Right renal cortex interstitium (tissue), 3 donors: ENCODE measurements at places on chromosomes 3 and 15. TPM values are rescaled to one million over a fixed set of nuclear protein-coding genes. Genes with fewer than 3 reads are reported as not detected.

The COL6A5 gene
- 0.07 TPM for polyA plus RNA-seq

The SCN11A gene
- 0.85 TPM for polyA plus RNA-seq

The TGM5 gene
- polyA plus RNA-seq, result not detected

DNA sequence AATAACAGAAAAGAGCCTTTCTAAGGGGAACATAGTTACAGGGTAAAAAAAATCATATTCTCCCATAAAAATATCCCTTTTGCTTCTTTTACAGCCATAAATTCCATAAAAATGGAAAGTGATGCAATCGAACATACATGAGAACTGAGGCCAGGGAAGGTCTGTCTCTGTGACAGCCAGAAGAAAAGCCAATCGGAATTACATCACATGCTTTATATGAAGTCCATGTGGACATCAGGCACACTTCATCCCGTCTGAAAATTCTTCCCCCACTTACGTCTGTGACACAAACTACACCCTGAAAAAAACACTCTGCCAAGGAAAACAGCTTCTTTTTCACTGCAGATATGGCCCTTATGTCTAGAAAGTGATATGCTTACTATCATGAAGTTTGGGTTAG is 323.5 kb downstream of the ERC2 start:
- no peak for DNase-seq

DNA sequence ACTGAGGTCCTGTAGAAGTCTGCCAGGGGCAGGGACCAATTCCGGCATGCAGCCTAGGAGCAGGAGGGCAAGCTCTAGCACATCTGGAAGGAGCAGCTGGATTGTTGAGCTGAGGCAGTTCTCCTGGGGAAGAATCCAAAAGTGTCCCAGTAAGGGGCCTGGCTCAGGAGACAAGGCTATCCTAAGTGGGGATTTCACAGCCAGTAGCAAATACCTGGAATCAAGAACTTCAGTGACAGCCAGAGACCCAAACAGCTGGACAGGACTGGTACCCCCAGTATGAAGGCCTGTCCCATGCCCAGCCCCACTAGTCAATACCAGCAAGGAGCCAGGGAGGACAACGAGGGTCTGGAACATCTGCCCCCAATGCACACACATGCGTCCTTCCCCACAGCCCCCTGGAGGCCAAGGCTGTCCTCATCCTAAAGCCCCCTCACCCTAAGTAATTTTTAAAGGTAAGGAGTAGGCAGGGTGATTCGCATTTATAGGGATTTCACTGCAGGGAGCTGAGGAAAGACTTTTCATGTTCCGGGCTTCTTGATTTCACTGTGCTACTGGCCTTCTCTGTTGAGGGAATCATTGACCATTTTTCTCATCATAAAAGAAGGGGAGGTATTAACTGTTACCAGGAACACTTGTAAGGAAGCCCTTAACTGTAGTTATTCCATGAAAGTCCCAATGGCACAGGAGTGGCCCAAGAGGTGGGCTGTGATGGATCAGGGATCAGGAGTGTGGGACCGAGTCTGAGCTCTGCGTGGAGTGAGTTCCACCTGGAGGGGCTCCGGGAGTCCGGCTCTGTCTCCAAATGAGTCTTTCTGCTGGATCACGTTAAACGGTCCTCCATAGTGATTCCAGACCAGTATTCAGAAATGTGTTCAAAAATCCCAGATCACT is 2.6 kb upstream of the CHSY1 start:
- DNase-seq, result no peak

DNA sequence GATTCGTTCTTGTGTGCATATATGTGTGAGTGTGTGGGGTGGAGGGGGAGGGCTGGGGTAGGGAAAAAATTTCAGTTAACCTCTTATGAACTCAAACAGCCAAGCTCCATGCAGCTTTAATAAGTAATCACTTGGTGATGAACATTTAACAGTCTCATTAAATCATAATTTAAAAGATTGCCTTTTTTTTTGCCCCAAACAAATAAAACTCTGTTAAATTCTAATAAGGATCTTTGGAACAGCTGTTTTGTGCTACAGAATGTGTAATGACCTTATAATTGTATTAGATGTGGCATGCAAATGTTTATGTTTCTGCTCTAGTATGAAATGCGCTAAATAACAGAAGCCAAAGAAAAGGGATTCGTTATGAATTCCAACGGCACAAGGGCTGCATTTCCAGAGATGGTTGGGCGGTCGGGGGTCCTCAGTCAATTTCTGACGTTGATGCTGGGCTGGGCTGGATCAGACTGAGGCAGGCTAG is 80.0 kb upstream of the RORA start:
- peak; percentile 19 for DNase-seq

The XCR1 gene
- polyA plus RNA-seq, result 0.12 TPM

The MESP2 gene
- polyA plus RNA-seq, result 0.58 TPM

The EFHB gene
- polyA plus RNA-seq, result 5.2 TPM

- no peak for DNase-seq
Observed at GRCh38 chr3:193732827-193733226, 139.8 kb downstream of the OPA1 start.

The ADGRG7 gene
- polyA plus RNA-seq, result 0.10 TPM

GRCh38 chr15:53974121-53974520 is 4.1 kb upstream of the UNC13C start:
- DNase-seq, result no peak

GRCh38 chr3:65897766-65898165 is 141.0 kb downstream of the MAGI1 start:
- no peak for DNase-seq

The STRA6 gene
- polyA plus RNA-seq, result 30.0 TPM

DNA sequence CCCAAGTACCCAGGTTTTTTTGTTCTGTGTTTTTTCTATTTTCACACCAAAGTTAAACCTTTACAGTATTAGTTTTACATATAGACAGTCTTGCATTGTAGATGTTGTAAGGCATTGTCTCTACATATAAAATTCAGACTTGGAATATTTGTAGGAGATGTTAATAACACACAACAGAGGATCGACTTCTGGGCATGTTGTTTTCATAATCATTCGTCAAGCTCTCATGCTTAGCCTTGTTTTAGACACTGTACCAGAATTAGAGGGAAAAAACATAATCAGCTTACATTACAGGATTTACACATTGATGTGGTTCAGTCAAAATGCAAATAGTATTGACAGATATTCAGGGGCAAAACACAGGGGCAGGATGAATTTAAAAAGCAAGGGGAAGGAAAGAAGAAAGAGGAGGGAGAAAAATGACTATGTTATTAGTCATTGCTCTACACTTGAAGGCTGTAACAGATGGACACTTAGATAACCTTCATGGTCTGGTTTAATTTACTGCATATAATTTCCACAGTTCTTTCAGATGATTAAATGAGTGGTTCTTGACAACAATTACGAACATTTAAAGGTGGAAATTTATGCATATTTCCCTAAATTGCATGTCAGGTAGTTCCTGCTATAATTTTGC is 7.5 kb downstream of the CMSS1 start:
- no peak for DNase-seq

GRCh38 chr15:90154861-90155626 is 46.1 kb upstream of the SEMA4B start:
- no peak for DNase-seq

The DCBLD2 gene
- 51.9 TPM for polyA plus RNA-seq

The PLA2G4B gene
- 5.3 TPM for polyA plus RNA-seq

The TM4SF1 gene
- polyA plus RNA-seq, result 79.2 TPM

DNA sequence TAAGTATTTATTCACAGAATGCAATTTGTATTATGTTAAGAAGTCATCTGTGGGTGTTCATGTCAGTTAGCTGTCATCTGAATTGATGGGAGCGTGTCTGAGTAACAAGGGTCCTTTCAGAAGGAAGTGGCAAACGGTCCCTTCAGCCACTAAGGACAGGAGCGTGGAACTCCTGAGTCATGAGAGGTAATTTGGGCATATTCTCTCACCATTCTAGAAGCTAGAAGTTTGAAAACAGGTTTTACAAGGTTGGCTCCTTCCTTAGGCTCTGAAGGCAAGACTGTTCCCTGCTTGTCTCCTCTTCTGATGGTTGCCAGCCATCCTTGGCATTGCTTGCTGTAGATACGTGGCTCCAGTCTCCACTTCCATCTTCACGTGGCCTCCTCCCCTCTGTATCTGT is 19.7 kb downstream of the ABHD2 start:
- DNase-seq, result no peak

DNA sequence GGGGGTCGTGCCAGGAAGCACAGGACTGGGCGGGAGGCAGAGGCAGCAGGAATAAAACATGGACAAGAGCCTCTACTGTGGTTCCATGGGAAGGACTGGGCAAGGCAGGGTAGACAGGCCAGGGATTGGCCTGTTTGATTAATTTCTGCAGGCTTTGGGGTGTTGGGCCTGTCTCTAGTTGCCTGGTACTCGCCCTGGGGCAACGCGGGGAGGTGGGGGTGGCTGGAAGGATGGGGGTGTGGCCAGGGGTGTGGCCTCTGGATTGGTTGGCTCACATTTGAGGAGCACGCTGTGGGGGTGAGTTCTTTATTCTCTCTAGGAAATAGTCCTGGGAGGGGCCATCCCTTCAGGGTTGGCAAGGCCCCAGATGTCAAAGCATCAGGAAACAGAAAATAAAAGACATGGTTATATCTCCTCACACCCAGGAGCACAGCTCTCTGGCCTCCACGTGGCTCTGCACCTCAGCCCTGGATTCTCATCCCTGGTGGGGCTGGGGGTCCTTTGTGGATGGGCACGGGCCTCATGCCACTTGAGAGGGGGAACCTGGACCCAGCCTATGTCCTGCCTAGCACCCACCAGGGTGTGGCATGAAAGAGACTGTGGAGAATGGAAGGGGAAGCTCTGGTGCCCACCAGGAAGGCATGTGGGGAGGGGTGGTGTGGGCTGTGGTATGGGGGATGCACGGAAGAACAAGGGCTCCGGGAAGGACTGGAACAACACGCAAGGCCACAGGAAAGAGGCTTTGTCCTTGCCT is 223.0 kb upstream of the LYSMD4 start:
- DNase-seq, result no peak

The ITGB5 gene
- 108 TPM for polyA plus RNA-seq

- no peak for DNase-seq
Observed at GRCh38 chr3:16467393-16467792, 46.1 kb downstream of the RFTN1 start.

- no peak for DNase-seq
Observed at GRCh38 chr3:186930641-186931531, 560 bp downstream of the ST6GAL1 start.

- DNase-seq, result no peak
Observed at GRCh38 chr15:29142129-29142747, 127.4 kb downstream of the NSMCE3 start.

DNA sequence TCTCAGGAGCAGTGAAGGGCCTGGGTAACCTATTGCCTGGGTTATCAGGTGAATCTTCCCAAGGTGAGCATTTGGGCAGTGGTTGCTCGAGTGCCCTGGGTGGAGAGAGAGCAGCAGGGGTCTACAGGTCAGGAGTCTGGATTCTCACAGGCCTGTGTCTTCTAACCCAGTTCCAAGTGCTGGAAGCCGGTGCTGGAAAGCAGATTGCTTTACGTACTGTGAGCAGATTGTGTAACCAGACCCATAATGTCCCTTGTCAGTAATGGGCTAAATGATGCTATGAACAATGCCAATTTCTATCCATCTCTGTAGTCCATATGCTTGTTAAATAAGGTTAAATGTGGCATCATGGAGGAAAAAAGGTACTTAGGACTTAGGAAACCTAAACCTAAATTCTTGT is 106.5 kb downstream of the TPRG1 start:
- DNase-seq, result no peak

DNA sequence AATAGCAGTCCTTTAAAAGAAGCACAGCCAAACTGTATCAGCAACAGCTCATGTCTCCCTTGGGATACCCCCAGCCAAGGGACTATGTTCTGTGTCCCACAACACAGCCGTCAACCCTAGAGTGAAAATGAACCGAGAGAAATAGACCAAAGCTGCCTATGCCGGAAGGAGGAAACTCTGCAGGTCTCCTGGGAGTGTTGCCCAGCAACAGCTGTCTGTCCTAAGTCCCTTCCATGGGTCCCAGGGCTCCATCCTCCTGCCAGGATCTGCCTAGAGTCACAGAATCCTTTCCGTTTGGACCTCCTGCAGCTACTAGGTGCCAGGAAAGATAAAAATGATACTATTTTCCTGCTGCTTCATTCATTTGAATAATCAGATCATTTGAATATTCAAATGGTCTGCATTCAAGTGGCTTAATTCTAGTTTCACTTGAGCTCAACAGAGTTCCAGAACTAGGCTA is 53.1 kb downstream of the TRANK1 start:
- no peak for DNase-seq

The ISG20 gene
- 1.2 TPM for polyA plus RNA-seq

GRCh38 chr3:27545061-27545460 is 60.9 kb upstream of the SLC4A7 start:
- DNase-seq, result no peak

DNA sequence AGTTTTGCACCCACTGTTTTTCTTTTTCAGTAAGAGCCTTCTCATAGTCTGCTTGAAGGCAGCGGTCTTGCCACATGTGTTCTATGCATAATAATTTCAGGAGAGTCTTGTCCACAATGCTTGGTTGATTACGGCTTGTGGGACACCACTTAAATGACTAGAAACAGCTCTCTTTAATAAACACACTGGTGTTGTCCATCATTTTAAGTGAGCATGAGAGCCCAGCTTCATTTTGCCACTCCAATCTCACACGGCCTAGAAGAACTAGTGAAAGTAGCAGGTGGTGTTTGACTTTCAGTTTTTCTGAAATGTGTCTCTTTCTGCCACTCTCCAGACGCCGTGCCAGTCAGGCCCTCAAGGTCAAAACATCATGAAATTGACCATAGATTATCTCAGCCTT is 292.1 kb downstream of the LPP start:
- no peak for DNase-seq

GRCh38 chr3:51709675-51710074 is 2.8 kb downstream of the GRM2 start:
- DNase-seq, result no peak

- no peak for DNase-seq
Observed at GRCh38 chr15:91711384-91712033, 142.0 kb upstream of the SLCO3A1 start.

DNA sequence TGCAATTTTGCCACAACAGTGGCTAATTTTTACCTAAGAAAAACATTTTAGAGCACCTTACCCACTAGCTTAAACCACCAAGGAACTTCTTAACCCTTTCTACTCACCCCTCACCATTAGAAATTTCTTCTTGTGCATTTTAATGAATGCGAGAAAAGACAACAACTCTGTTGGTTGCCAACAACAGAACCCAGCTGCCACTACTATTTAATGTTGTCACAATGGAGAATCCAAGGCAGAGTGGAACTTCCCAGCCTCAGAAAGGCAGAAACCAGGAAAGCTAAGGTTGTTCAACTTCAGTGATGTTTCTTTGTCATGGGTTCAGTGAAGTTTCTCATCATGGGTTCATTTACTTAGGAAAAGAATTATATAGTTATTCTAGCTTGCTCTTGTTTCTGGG is 325.2 kb upstream of the ARL6 start:
- no peak for DNase-seq

The PLSCR2 gene
- 1.00 TPM for polyA plus RNA-seq

- DNase-seq, result no peak
Observed at GRCh38 chr3:143975554-143976152, 4.0 kb downstream of the DIPK2A start.

The RNU5B-1 gene
- not detected for polyA plus RNA-seq

GRCh38 chr15:63833021-63833696 is 589 bp downstream of the HERC1 start:
- peak; percentile 16 for DNase-seq

The MEGF11 gene
- polyA plus RNA-seq, result 2.1 TPM

The NMB gene
- polyA plus RNA-seq, result 5.8 TPM

The CCR8 gene
- polyA plus RNA-seq, result not detected

The IGDCC3 gene
- 6.1 TPM for polyA plus RNA-seq

GRCh38 chr3:9102240-9102981 is 139.1 kb upstream of the RAD18 start:
- no peak for DNase-seq

The PLXND1 gene
- 132 TPM for polyA plus RNA-seq

- no peak for DNase-seq
Observed at GRCh38 chr3:138137861-138138260, 5.7 kb upstream of the A4GNT start.

- DNase-seq, result no peak
Observed at GRCh38 chr15:64522226-64522823, 61.9 kb downstream of the ZNF609 start.
